ENCODE measurements at places on chromosomes 2 and 18.
A peak's percentile ranks its signal among the peaks of the same experiment; 100 is the strongest.

DNA sequence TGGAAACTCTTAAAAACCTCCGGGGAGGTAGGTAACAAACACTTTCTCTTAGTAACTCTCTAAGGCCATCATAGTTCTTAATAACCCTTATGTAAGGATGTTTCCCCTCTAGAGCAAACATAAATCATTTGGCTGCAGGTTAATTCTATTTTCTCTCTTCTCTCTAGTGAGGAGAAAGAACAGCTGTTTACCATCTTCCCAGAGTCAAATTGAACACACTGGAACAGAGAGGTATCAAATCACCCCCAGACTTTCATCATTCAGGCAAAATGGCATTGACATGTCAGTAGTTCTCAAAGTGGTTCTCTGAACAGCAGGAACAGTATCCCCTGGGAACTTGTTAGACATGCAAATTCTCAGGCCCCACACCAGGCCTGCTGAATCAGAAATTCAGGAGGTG is 240.7 kb downstream of the MEIS1 start:
- DNase-seq, result no peak

DNA sequence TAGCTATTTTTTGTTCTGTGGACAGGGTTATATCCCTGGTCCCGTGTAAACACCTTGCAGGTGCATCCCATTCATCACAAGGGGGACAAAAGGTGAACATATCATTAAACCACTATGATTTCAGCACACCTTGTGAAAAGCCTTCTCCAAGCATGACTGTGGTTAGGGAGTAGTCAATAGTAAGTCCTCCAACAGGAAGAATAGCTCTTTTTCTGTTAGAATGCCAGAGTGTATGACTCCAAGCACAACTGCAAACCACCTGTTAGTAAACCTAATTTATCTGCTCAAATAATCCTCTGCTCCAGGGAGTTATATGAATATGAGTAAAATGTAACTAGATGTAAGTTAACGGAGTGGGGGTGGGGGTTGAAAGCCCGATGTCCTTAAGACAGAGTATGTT is 240.5 kb downstream of the AGPS start:
- no peak for DNase-seq

DNA sequence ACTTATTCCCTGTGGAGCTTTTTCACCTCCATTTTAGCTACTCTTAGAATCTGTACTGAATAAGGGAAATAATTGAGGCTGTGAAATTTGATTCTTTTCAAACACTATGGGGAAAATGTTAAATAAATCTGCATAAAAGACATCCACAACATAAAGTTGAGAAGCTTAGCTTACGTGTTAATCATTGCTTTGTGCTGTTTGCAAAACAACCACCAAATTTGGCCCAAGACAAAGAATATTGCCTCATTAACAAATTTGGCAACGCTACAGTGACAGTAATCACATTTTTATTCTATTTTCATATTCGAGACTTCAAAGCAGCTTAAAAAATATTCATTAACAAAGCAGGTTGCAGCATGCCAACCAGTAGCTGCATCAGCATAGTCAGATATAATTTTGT is 437.6 kb downstream of the DPP10 start:
- DNase-seq, result no peak

DNA sequence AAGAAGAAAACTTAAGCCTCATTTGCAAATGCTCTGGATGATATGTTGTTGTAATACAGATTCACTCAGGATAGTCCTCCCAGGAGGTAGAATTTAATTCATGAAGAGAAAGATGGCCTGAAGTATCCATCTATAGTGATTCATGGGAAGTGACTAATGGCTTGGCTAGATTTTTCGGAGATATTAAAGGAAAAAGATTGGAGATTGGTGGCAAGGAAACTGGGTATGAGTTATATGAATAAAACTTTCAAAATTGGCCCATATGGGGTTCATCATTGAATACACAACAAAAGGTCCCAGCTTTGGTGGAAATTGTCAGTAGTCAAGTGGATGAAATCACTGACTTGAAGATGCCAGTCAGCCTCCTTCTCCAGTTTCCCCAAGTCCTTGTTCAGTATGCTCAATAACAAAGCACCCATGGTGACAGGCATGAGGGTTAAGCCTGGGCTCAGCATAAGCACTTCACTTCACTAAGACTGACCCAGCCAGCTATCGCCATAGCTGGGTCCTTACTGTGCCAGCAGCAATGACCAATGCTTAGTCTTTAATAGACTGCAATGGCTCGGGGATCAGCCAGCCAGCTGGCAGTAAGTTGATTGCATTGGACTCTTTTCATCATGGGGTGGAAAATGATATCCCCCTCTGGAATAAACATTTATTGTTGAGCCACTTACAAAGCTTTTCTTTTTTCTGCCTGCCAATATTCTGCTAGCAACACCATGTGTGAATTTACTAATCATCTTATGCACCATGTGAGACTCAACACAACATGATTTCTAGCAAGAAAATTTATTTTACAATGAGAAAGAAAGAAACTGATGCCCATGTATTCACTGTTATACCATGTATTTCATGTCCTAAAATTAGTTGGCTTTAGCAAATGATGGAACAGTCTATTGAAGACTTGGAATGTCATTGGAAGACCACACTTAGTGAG is 176.6 kb upstream of the TACR1 start:
- DNase-seq, result no peak

DNA sequence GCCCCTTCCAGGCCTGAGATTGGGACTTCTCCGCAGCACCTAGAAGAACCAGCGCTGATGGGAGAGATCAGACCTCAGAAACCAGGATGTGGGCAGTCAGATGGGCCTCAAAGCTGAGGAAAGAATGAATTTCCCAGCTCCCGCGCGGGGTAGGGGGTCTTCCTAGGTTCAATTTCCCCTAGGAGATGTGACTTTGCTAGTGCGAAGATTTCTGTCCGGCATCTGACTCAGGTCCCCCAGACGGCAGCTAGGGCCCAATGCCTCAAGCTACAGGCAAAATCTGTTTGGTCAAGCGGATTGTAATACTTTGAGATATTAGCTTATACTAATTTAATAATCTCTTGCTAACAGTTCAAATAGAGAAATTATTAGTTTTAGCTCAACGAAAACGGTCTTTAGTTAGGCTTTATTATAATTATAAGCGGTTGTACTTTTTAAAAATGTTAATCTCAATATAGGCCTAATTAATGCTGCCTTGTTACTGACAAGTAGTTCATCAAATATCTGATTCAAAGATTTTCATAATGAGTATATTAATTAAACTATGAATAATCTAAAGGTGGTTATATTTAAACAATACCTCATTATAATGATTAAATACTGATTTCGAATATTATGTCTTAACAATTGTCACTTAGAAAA is 5.8 kb downstream of the DLX1 start:
- no peak for DNase-seq

GRCh38 chr2:40037303-40037702 is 258.2 kb upstream of the THUMPD2 start:
- DNase-seq, result peak; percentile 85

DNA sequence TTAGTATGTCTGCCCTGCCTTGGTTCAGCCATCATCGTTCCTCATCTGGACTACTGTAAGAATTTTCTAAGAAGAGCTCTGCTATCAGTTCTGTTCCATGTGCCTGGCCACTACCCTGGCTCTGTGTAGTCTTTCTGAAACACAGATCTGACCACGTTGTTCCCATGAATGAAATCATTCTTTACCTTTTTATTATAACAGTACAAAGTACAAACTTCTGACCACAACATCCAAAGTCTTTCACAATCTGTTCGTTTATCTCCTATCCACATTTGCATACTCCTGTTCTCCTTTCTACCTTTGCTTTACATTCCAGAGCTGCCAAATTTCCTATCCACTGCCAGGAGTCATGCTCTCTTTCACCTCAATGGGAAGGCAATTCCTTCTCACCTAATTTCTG is 284.6 kb upstream of the LRP1B start:
- DNase-seq, result no peak

- no peak for DNase-seq
These were observed 105.1 kb upstream of the TTC27 start for GRCh38 chr2:32522770-32523169.

DNA sequence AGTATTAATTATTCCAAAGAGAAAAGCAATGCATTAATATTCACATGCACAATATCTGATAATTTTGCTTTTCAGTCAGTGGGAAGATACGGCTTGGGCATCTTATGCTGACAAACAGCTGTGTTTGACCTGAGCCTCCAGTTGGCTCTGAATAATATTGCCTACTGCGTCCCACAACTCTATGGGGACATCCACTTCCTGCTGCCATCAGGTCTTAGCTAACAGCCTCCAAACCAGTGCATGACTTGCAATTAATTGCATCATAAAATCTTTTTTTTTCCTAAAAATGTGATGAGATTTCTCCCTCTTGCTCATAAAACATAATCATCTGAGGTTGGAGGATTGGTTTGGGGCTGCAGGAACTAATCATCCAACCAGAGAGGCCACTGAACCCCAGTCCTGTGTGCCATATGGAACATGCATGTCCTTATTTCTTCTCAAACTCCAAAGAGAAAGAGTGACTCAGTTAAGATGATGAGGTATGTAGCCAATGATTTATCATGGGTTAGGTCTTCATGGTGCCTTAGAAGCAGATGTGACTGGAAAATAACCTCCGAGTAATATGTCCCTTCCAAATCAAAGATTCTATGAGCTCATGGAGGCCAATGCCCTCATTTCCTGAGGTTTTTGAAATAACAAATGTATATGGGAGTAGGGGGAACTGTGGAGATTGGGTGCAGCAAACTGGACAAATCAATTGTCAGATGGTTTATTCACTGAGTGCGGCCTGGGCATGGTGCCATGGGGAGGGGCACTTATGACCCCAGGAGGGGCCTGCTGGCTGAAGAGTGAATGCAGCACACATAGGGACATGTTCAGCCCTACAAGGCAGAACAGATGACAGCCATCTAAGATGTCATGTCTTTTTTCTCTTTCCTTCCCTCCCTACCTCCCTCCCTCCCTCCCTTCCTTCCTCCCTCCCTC is 39.4 kb downstream of the EDAR start:
- DNase-seq, result no peak

DNA sequence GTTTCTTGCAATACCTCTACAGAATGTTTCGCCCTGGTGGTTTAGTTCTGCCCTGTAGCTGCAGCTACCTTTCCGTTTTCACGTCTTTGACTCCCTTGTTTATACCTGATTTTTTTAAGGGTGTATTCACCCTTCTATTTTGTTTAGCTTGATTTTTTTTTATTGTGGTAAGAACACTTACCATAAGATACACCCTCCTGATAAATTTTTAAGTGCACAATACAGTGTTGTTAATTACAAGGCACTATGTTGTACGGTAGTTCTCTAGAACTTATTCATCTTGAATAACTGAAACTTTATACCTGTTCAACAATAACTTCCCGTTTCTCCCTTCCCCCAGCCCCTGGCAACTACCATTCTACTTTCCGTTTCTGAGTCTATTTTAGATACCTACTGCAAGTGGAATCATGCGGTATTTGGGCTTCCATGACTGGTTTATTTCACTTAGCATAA is 48.9 kb upstream of the NABP1 start:
- DNase-seq, result no peak

DNA sequence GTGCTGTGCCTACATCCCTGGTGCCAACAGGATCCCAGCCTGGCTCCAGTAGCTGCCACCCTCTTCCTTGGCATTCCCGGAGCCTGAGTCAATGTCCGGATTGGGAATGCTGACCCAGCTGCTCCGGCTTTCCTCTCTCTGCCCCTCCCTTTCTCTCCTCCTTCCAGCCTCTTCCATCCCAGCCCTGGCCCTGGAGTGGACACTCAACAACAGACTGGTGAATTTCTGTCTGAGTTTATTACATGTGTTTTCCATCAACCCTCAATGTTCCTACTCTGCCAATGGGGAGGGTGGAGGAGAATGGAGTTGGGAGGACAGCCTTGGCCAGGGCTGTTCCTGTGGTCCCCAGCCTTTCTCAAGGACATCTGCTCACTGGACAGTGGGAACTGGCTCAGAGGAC is 917 bp upstream of the PRKAG3 start:
- no peak for DNase-seq

GRCh38 chr2:38322224-38322914 is 54.7 kb downstream of the ATL2 start:
- DNase-seq, result no peak

DNA sequence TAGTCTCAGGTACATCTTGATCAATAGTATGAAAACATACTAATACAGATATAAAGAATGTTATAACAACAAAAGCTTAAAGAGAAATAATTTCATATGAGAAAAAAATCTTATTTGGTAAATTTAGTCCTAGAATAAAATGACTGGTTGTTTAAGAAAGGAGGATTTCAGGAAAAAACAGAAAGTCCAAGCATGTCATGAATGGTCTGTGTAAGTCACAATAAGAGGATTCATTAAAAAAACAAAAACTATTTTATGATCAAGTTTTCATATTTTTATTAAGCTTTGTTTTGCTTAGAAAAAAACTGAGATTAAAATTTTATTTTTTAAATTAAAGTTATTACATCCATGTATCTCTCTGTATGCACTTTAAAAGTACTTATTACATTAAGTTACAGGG is 353.9 kb upstream of the SPHKAP start:
- no peak for DNase-seq
